NCI-H1436 treated with DMSO at 0.1 percent for 48 hours (cell line): ENCODE measurements at places on chromosomes 13 and 19.

DNA sequence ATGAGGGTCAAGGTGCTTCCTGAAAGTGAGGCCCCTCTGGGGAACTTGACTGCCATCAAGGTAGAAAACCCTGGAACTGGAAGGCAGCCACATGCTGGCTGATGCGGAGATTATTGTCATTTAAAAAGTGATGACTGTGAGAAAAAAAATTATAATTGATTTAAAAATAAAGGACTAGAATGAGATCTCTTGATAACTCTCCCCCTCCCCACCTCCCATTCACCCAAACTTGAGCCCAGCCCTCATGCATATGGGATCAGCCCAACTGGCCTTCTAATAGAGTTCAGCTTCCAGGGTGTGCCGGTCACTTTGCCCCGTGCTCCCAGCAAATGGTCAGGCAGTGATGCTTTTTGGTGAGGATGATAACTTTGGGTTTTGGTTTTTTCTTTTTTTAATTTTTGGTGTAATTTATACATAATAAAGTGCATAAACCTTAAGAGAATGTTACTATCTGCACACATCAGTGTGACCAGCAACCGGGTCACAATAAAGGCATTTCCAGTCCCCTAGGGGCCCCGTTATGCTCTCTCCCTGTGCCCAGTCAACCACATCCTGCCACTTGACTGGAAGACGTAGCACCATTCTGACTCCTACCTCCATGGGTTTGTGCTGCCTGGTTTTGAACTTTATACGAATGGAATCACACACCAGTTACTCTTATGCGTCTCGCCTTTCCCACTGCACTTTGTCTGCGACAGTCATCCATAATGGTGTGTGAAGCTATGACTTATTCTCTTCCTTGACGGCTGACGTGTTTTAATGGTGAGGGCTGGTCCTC, 187.9 kb downstream of the USP12 start:
- DNase-seq: no peak

DNA sequence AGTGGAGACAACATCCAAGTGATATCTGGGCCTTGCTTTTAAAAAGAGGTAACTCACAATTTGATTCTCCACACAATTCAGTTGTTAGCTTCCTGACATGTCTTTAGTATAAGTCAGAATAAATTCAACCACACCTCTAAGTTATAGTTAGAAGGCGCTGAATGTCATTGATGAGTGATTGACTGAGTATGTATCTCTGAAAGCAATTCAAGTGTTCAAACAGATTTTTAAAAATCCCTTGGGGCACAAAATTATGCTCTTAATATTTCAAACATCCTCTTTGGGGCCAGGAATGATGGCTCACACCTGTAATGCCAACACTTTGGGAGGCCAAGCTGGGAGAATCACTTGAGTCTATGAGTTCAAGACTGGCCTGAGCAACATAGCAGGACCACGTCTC, 137.0 kb upstream of the PRR20A start:
- no peak for DNase-seq

DNA sequence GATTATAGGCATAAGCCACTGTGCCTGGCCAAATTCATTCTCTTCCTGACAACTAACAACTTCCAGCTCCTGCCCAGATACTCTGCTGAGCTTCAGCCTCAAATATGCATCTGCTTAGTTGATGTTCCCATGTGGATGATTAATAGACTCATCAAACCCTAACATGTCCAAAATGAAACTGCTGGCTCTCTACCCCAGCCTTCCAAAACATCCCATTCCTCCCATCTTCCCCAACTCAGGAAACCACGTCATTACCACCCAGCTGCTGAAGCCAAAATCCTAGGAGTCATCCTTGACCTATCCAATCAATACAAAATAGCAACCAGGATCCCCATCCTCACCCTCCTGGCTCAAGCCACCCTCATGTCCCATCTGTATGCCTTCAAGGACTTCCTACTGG, 20.9 kb downstream of the POU2F2 start:
- no peak for DNase-seq

- DNase-seq: no peak
These were observed 310.8 kb downstream of the SLC7A1 start for GRCh38 chr13:29284726-29285125.

GRCh38 chr13:46210362-46211083, 1.2 kb upstream of the LRRC63 start:
- DNase-seq: no peak

DNA sequence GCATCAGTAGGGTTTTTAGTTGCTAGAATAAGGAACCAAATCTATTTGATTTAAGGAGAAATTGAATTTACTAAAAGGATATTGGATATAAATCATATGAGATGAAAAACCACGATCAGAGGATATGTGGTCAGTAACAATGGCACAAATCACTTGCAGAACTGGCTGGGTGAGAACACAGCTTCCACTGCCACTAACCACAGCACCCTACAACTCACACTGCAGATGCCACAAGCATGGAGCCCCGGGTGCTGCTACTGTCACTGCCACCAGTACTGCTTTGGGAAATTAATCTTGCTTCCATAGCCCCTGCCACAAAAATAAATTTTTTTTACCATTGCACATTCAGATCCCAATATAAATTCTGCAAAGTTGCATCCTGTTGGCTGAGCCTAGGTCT, 40.6 kb upstream of the KLF12 start:
- no peak for DNase-seq

- no peak for DNase-seq
These were observed 11.7 kb downstream of the PRR36 start for GRCh38 chr19:7862413-7862951.

GRCh38 chr13:93227280-93227877, 772 bp downstream of the GPC6 start:
- no peak for DNase-seq

GRCh38 chr13:79781829-79782540, 301.0 kb downstream of the NDFIP2 start:
- DNase-seq: no peak

- no peak for DNase-seq
These were observed 42.0 kb downstream of the SERTM1 start for GRCh38 chr13:36715841-36716240.

- DNase-seq: no peak
These were observed 20.8 kb upstream of the ZNF181 start for GRCh38 chr19:34713262-34713637.

DNA sequence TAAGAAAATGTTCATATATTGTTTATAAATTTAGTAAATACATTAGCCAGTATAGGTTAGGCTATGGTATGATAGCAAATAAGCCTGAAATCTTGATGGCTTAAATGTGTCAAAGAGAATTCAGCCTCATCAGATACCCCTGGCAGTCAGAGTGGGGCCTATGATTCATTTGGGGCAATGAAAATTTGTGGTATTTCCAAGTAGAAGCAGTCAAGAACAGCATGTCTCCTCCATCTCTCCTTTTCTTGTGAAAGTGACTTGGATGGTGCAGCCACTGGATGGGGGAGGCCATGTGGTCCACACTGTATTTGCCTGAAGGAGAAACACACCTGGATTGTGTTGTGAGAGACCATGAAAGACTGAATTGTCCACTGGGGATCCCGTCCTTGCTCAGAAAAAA, 82.7 kb downstream of the DLEU7 start:
- no peak for DNase-seq

DNA sequence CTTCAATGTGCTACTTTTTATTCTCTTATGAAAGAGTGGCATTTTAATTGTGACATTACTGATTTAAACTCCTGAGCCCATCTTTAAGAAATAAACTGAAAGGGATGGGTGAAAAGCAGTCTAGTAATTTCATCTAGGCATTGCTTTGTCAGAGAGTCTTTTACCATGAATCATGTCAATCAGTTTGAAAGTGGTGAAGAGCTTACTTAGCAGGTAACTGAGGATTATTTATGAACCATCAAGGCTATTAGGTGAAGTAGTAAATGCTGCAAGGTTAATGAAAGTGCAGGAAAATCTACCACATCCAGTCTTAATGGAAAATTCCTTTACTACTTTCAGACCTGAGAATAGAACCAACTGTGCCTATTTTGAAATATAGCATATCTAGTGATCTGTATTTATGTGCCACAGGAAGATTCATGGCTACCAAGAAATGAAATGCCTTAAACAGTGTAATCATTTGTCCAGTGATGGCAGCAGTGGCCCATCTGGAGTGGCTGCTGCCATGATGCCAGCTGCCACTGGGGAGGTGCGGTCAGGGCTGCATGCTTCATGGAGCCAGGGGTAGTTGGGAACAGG, 368.9 kb downstream of the SLITRK6 start:
- no peak for DNase-seq

DNA sequence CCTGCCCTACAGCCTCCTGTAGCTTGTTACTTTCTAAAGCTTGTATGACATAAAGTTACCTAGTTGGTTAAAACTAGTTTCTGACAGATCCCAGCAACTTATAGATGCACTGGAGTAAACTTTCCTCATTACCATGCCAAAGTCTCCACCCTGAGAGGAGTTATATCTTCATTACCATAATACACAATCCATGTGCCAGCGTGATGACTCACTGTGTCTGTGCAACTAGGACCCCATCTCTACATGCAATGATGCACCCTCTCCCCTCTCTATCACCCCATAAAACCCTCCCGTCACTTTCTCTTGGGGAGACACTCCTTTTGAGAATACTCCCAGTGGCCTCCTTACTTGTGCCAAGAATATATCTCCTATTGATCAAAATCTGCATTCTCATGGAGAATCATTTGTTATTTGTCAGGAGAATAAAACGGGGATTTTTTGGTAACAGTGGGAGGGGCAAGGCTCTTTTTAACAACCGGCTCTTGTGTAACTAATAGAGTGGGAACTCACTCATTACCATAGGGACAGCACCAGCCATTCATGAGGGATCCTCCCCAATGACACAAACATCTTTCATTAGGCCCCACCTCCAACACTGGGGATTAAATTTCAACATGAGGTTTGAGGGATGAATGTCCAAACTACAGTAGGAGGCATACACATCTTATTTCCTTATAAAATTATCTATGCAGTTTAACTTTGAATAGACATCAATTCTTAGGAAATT, 235.1 kb upstream of the ATXN8OS start:
- no peak for DNase-seq

- no peak for DNase-seq
These were observed 56.1 kb downstream of the CHST8 start for GRCh38 chr19:33677745-33678426.

GRCh38 chr19:45681391-45682015, 10.2 kb downstream of the SNRPD2 start:
- DNase-seq: peak; percentile 43

DNA sequence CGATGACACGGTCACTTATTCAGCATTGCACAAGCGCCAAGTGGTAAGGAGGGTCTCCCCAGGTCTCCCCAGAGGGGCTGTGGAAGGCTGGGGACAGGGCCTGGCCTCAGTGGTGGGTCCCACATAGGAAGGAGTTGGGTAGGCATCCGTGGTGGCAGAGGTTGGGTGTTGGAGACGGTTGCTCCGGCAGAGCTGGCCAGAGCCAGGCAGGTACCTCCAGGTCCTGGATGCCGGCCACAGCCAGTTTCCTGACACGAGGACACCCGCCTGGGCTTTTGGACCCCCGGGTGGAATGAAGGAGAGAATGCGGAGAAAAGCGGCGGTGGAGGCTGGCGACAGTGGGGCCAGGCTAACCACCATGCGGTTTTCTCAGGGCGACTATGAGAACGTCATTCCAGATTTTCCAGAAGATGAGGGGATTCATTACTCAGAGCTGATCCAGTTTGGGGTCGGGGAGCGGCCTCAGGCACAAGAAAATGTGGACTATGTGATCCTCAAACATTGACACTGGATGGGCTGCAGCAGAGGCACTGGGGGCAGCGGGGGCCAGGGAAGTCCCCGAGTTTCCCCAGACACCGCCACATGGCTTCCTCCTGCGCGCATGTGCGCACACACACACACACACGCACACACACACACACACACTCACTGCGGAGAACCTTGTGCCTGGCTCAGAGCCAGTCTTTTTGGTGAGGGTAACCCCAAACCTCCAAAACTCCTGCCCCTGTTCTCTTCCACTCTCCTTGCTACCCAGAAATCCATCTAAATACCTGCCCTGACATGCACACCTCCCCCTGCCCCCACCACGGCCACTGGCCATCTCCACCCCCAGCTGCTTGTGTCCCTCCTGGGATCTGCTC, 1.3 kb upstream of the FFAR1 start:
- no peak for DNase-seq

DNA sequence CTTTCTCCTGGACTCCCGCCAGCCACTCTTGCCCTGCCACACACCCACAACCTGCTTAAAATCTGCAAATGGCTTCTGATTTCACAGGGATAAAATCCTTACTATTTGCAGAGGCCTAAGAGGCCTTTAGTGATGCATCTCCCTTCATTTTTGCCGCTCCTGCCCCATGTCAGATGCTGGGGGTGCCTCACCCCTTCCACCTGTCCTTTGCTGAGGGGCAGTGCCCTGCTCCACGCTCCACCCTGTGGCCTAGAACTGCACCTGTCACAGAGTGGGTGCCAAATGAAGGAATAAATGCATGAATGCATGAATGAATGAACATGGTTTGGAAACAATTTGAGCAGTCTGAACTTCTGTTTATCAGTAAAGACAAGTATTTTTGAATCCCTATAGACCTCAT, 34.1 kb upstream of the UQCRFS1 start:
- DNase-seq: no peak

DNA sequence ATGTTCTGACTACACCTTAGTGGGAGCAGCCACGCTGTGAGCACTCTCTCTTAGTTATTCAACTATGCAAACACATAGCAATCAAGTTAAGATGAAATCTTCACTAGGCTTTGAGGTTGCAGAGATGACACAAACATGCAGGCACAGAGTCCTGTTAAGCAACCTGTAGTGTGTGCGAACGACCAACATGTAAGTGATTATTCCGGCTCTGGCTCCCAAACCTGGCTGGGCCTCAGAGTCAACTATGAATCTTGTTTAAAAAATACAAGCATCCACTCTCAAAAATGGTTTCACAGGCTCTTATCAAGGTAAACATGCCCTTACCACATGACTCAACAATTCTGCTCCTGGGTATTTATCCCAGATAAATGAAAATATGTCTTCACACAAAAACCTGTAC, 91.4 kb downstream of the IRS2 start:
- DNase-seq: no peak

- DNase-seq: no peak
These were observed 2.5 kb upstream of the RFPL4AL1 start for GRCh38 chr19:55766466-55766865.

GRCh38 chr19:44792281-44792680, 14.6 kb downstream of the CBLC start:
- no peak for DNase-seq

DNA sequence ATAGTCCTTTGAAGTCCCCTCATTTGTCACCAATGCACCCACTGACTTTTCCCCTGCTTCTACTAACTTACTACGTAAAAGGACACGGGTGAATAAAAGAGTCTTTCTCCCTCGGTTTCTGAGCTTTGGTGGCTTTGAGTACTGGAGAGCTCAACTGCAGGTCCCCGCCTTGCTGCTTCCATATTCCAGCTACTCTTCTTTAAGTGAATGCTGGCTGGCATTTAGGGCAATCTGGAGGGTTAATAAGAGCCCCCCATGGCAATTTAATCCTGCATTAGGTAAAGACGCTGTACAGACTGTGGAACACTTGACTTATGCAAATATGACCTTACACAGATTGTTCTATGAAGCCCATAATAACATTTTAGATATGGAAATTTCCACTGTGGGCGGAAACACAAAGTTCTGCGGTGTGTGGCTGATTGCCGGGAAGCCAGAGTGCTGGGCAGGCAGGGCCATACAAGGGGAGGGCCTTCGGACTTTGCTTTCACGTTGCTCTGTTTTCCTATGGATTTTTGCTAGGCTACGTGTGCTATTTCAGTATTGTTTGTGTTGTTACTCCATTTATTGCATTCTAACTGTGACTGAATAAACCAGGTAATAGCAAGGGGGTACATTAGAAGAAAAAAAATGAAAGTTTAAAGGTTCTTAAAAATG, 97.5 kb downstream of the SLC10A2 start:
- no peak for DNase-seq
